ENCODE measurements at places on chromosomes 3 and 15. TPM values are rescaled to one million over a fixed set of nuclear protein-coding genes. Genes with fewer than 3 reads are reported as not detected.

MYLK gene
- 158 TPM for total RNA-seq

SRPRB gene
- total RNA-seq, result 97.6 TPM

REC114 gene
- not detected for total RNA-seq

DUOX1 gene
- total RNA-seq, result 0.08 TPM

BFSP2 gene
- not detected for total RNA-seq

CSTA gene
- 1.5 TPM for total RNA-seq

- no peak for DNase-seq
These were observed 4.5 kb upstream of the KLHL40 start for GRCh38 chr3:42680806-42681205.

DNA sequence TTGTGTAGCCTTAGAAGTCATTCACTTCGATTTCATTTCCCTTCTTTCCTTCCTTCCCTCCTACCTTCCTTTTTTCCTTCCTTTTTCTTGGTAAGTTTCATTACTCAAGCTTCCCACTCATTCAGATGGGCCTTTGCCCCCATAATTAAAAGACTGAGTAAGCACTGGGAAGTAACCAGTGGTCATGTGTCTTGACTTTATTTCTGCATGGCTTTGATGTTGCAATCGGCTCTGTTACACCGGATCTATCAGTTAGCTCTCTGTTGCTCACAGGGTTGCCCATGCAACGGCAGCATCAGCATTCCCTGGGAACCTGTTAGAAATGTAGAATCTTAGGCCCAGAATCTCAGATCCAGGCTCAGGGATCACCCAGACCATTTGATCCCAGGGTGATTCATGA is 25.6 kb upstream of the LARS2 start:
- DNase-seq, result no peak

- DNase-seq, result no peak
These were observed 10.0 kb downstream of the GATA2 start for GRCh38 chr3:128482666-128483656.

DNA sequence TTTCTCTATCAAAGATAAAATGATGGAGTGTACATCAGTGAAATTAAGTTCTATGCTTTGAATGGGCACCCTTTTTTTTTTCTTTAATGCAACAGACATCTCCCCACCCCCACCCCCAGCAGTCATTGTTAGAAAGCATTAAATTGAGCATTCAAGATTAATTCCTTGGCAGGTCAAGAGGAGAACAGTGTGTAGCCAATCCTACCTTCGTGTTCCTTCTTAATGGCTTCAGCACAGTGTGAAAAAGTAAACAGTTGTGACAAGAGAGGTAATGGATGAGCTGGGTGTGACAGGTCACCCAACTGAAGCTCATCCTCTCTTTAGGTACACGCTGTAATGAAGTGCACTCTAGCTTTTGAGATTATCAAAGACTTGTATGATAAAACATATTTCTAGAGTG is 198.5 kb upstream of the RARB start:
- DNase-seq, result no peak

DNA sequence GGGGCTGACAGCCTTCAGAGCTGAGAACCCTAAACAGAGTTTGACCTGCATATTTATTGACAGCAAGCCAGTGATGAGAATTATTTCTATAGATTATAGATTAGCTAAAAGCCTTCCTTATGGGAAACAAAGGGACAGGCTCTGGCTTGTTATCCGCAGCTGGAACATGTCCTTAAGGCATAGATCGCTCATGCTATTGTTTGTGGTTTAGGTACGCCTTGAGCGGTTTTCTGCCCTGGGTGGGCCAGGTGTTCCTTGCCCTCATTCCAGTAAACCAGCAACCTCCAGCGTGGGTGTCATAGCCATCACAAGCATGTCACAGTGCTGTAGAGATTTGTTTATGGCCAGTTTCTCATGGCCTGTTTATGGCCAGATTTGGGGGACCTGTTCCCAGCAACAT is 10.2 kb upstream of the FAH start:
- DNase-seq, result no peak

DNA sequence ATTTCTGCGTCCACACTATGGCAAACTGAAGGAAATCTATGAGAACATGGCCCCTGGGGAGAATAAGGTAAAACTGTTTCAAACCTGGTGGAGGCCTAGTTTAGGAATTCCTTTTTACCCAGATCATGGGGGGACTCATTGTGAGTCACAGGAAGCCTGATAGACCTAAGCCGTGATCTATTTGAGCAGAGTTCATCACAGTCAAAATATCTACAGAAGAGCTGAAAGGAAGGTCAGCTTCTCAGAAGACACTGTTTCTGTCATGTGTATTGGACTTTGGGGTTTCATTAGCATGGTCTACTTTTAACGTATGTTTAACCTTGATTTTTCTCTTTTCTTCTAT is 1.3 kb downstream of the PSMD2 start:
- DNase-seq, result no peak

DNA sequence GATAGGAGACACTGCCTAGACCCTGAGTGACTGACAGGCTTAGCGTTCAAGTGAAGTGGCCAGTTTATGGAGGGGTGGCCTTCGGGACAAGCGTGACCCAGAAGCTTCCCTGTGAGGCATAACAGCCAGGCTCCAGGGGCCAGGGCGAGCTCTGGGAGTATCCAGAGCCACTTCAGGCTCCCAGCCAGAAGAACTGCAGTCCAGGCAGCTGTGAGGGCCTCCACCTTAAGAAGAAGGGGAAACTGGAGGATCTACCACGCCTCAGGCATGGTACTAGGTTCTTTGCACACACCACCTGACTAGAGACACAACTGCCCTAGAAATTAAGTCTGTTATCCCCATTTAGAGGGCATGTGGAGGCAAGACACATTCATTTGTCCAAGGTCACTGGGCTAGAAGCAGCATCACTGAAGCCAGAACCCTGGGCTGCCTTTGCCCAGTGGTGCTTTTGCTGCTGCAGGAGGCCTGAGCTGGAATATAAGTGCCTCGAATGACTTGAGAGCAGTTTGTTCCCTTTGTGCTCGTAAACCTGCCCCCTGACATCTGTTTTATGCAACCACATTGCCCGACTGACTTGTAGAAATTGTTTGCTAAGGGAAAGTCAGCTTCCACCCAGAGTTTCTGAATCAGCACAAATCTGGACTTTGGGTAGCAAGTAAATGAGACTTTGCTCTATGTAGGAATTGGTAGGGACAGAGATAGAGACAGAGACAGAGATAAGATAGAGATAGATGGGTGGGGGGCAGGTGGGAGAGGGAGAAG is 23.3 kb downstream of the RASGRF1 start:
- no peak for DNase-seq

GRCh38 chr15:57118013-57118799 is 199.8 kb downstream of the TCF12 start:
- no peak for DNase-seq

DNA sequence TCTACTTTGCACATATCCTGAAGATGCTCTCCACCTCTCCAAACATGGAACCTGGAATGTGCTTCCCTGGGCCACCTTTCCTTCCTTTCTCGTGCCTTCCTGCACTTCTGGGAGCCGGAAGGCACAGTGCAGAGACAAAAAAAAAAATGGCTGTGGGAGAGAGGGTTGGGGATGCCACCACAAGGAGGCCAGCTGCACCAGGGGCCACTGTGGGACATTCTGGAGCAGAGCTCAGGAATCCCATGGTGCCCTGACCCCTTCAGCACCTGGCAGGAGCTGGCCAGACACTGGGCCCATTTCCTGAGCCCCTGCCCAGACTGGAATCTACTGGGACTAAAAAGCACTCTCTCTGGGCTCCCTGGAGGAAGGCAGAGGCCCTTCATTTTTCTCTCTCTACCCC is 7.9 kb upstream of the BCL2L10 start:
- DNase-seq, result no peak

DNA sequence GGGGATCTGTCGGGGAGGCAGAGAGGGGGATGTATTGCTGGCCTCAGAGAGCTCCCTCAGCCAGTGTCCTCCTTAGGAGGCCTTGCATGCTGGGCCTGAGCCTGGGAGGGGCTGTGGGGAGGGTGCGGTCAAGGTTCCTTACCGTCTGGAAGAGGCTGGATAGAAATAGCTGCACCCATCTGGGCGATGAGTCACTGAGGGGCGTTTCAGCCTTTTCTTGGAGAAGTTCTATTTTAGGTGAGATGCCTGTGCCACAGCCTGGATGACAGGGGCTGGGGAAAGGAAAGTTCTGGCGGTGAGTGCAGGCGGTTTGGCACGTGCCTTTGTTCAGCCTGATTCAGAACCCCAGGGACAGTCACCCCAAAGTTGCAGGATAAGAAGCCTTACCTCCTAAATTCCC is 35.7 kb upstream of the APEH start:
- DNase-seq, result no peak
